Hematopoietic multipotent progenitor cell treated with erythropoietin and hydrocortisone succinate and interleukin-3 and kit ligand, for 4 days (in vitro differentiated cells): ENCODE measurements at places on chromosomes 5 and 9.

DNA sequence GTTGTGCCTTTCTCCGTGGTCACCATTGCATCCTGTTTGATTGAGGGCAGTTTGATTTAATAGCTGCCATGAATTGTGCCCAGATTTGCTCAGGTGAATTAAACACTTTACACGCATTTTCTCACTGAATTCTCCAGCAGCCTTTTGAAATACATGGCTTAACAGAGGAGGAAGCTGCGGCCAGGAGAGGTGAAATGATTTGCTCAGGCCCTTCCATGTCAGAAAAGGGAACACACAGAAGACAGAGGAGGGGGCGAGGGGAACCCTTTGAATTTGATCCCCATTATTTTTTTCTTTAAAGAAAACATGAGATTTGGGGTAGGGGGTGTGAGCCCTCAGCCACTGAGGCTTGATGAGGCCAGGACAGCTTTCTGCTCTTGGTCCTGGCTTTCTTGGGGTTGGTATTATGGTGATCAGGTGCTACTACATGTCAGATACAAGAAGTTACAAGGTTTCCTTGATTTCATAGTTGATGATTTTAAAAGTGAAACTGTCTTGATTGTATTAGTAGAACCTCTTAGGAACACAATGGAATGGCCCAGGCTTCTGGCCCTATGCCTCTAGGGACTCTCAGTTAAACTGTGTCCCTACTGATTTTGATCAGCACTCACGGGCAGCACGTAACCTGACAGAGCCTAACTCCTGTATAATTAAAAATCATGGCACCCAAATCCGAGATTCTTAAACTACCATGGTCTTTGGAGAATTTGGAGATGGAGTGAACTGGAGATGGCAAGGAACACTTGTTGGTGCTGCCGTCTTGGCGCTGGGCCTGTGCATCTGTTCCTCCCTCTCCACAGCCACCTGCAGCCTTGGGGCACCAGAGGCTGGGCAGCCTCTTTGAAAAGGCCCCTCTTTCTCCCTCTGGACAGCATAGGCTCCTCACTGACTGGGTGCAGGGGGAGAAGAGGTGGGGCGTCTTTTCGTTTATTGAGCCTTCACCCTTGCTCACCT is 107.9 kb downstream of the TRIO start:
- DNase-seq = peak; percentile 47

GRCh38 chr9:68740561-68740960 is 35.5 kb downstream of the PIP5K1B start:
- peak; percentile 53 for DNase-seq

DNA sequence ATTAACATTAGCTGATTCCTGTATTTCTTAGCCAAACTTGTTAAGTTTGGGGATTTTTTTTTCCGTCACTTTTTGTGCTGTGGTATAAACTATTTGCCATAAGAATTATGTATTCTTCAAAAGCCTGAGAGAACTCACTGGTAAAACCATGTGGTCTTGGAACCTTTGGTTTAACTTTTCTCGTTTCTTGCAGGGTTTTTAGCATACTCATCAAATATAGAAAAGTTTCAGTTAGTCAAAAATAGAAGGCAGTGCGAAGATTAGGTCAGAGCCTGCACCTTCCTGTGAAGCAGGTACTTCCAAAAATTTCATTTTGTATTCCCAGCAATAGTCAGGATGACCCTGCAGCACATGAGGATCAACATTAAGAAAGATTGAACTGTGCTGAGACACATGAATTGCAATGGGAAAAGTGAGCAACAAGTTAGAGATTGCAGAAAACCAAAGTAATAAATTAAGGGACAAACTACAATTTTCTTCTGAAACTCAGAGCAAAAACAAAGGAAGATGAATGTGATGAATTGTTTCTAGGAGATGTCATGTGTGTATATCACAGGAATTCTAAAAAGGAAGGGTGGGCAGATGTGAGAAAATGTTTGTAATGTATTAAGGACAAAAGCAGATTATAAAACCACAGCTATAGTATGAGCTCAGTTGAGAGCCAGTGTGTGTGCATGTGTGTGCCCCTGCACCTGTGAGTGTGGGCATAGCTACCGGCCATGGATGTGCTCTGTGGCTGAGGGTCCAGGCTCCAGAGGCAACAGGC is 102.2 kb downstream of the ANGPTL2 start:
- no peak for DNase-seq

DNA sequence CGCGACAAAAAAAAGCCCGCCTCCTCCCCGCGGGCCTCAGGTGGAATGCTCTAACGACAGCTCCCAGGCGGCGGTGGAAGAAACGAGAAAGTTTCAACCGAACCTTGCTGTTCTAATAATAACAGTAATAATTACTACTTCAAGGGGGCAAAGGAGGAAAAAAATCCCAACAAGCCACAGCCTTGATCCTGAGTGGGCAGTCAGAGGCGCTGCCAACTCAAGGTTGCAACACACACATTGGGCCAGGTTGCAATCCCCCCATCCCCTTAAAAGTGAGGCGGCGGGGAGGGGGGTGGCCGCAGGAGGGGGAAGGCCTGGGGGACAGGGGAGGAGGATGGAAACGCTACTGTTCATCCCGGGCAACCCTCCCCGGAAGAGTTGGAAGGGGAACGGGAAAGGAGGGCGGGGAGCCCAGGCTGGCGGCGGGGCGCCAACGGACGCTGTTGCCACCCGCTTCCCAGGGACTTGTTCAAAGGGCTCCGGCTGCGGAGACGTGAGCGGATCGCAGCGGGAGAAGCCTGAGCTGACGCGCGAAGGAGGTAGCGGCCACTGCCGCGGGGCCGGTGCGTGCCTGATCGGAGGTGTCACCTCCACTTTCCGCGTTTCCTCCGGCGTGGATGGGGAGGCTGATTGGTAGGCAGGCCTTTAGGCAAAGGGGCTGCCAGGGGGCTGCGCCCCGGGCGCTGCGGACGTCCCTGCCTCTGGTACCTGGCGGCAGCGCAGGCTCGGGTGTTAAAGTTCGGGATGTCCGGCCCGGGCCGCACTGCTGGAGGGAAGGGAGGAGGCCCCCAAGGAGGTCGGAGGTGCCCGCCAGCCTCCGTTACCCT is 647 bp downstream of the SMARCA2 start:
- peak; percentile 64 for DNase-seq

- no peak for DNase-seq
Observed at GRCh38 chr9:117104206-117104605, 310.7 kb downstream of the ASTN2 start.

DNA sequence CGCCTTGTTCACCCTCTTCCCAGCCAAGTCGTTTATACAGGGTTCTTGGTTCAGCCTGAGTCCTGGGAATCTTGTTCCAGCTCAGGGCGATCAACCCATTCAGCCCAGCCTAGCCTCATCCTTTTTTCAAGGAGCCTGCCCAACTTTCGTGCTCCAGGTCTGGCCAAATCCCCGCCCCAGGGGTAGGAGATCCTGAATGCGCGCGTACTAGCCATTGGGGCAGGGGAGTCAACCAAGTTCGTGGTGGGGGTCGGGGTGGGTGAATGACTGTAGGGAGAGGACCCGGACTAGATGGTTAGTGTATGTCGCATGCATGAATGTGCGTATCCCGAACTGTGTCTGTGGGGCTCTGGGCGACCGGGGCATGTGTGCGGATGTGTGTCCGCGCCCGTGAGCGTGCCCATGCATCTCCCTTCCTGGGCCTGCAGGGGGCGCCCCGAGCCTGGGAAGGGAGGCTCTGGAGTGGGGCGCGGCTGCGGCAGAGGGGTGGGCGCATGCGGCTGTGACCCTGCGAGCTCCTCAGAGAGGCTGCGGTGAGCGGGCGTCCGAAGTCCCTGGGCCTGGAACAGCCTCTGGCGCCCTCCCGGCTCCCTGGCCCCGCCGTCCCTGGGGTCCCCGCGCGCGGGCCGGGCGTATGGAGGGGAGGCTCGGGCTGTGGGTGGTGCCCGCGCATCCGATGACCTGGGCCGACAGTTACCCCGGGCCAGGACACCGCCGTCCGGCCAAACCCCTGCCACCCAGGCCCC is 8.7 kb downstream of the CCL21 start:
- peak; percentile 83 for DNase-seq

DNA sequence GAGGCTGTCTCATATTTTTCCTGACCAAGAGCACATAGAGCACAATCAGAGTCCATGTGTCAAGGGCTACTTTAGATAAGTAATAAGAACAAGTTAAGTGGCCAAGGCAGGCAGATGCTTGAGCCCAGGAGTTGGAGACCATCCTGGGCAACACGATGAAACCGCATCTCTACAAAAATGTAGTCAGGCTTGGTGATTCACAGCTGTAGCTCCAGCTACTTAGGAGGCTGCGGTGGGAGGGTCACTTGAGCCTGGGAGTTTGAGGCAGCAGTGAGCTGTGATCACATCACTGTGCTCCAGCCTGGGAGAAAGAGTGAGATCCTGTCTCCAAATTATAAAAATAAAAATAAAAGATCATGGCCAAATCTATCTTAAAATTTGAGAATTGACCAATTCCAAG is 767.9 kb upstream of the CTNND2 start:
- DNase-seq = no peak

DNA sequence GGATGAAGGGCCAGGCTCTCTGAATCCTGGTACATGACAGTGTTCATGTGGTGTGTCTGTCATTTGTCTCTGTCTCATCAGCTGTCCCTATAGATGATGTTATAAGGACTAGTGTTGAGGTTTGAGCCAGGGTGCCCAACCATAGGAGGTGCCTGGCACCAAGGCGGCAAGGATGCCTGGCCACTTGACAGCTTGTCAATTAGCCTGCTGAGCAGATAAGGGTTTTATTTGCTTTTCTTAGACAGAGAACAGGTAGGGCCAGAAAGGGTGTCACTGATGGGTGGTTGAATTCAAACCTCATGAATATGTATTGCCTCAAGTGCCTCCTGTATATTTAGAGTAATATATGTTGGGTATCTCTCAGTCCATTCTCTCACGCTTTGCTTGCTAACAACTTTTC is 30.1 kb upstream of the AUH start:
- DNase-seq = no peak

- DNase-seq = no peak
Observed at GRCh38 chr5:50965654-50966375, 299.4 kb downstream of the PARP8 start.

GRCh38 chr5:174307656-174308271 is 262.3 kb downstream of the NSG2 start:
- no peak for DNase-seq

- DNase-seq = no peak
Observed at GRCh38 chr5:101206534-101206933, 303.5 kb upstream of the ST8SIA4 start.

DNA sequence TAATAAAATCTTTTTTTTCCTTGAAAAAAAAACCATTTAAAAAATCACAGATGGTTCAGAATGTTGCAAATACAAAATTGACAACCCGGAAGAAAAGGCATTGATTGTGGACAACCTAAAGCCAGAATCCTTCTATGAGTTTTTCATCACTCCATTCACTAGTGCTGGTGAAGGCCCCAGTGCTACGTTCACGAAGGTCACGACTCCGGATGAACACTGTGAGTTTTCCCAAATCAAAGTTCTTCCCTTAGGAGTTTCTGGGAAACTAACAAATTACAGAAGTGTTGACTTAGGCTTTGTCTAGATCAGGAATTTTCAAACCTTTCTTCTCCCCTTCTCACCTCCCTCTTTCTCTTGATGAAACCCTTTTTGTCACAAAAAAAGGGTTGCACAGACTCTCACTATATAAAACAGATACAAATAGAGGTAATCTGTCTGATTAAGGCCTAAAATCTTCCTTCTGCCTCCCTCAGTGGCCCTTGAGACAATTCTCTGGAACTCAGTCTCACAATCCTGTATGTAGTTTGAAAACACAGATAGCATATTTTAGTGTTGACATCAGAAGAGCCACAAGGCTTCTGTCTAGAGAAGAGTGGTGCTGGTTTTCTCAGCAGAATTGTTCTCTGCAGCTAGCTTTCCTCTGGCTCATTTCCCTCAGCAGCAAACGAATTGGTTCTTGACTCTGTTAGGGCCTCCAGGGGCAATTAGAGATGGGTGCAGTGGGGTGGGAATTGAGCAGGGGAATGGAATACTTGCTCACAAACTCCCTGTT is 79.5 kb downstream of the OSMR start:
- no peak for DNase-seq

DNA sequence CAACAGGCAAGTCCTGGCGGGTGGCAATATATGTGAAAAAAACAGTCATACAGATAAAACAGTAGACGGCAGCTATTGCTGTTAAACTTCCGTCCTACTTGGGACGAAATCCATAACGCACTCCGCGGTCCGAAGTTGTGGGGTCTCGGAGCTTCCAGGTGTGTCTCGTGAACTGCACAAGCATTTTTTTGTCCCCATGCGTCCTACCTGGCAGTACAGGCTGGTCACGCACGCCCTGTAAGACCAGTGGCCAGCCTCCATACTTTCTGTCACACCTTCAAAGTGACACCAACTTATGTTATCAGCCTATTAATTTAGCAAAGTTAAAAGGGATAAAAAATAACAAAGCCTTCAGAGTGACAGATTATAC is 51.3 kb downstream of the TGFBI start:
- DNase-seq = peak; percentile 24

DNA sequence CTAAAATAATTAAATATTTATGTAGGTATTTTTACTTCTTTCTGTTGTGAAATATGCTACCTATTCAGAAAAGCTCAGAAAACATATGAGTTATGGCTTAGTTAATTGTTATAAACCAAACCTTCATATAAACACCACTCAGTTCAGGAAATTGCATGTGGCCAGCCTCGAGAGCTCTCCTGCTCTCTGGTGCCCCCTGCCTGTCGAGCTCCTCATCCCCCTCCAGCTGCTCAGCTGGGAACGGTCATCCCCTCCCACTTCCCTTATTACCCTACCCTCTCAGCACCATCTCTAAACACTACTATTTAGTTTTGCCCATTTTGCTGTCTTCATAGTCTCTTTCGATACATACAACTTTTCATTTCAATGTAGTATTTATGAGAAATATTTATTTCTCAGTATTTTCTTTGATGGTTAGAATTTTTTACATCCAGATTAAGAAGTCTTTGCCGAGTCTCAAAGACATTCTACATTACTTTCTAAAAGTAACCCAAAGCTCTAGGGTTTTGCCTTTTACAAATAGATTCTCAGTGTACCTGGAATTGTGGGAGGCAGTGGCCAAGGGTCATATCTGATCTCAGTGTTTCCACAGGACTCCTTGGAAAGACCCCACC is 51.2 kb upstream of the SEMA4D start:
- DNase-seq = peak; percentile 94

GRCh38 chr9:78074385-78075291 is 43.0 kb upstream of the GNAQ start:
- DNase-seq = peak; percentile 51

- DNase-seq = no peak
Observed at GRCh38 chr5:151708126-151708525, 21.4 kb upstream of the SPARC start.

GRCh38 chr9:94096819-94097577 is 12.7 kb downstream of the PTPDC1 start:
- DNase-seq = no peak

GRCh38 chr5:66440202-66440680 is 156.0 kb upstream of the MAST4 start:
- DNase-seq = peak; percentile 16

GRCh38 chr5:116484645-116485044 is 90.0 kb downstream of the SEMA6A start:
- no peak for DNase-seq

- no peak for DNase-seq
Observed at GRCh38 chr9:113290052-113290607, 13.0 kb downstream of the RNF183 start.
